GM19239 (cell line): ENCODE measurements at places on chromosomes 3 and 15.

- no peak for DNase-seq
Observed at GRCh38 chr15:40826423-40827075, 2.0 kb downstream of the PPP1R14D start.

DNA sequence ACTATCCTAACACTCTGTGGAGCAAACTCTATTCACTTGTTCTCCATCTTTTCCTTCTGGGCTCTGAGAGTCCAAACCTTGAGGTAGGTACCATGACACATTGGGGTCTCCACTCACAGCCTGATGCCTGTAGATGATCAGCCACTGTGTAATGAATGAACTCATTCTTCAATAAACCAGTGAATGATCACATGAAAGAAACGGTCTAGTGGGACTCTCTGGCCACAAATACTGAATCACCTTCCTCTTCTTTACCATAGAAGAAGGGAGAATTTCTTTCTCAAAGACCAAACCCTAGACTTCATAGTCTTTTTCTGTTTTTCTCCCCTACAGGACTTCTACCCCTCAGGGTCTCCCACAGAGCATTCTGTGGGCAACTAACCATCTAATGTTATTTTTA, 20.5 kb upstream of the ABHD2 start:
- no peak for DNase-seq

DNA sequence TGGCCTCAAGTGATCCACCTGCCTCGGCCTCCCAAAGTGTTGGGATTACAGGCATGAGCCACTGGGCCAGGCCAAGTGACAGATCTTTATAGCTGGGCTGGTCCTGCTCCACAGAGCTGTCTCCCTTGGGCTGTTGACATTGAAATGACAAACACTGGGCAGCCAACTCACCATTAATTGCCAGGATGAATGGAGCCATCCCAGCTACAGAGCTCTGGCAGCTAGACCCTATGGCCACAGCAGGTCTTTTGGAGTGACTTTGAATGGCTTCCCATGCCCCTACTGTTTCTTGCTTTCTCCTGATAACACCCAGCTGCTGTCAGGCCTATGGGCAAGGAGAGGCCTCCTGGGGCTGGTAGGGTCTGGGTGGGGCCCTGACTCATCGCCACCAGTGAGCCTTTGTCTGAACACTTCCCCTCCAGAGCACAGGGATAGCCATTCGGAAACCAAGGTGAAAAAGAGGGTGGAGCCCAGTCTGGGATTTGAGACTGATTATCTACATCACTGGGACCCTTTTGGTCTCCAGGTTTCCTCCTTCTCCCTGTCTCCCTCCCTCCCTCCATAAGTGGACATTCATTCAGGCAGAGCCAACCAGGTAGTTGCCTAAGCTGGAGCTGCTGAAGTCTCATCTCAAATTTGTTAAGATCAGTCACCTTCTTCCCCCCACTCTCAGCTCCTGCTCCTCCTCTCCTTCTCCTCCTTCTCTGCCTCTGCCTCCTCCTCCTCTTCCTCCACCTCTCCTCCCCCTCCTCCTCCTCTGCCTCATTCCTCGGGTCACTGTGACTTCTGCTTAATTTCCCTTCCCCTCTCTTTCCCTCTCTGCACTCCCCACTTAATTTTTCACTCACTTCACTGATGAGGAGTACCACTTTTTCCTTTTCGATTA, 34.0 kb downstream of the BHLHE40 start:
- no peak for DNase-seq

DNA sequence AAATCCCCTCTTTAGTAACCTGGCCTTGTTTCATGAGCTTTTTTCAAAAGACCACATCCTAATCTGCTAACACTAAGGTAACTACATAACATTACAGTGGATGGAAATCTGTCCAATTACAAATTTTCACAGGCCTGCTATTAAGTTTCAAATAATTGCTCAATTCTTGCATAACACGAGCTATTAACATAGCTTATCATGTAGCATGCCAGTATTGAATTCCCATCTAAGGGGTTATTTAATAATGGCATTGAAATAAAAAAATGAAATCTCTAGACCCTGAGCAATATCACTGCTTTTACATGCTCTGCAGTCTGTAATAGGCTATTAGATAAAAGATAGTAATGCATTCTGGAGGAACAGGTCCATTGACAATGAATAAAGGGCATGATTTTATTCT, 748.3 kb upstream of the NECTIN3 start:
- no peak for DNase-seq

GRCh38 chr15:33994005-33994615, 25.8 kb downstream of the CHRM5 start:
- no peak for DNase-seq

GRCh38 chr3:184748219-184749135, 36.6 kb upstream of the MAGEF1 start:
- no peak for DNase-seq

GRCh38 chr3:25419251-25419650, 8.8 kb upstream of the RARB start:
- no peak for DNase-seq

GRCh38 chr15:40768521-40769273, 1.1 kb upstream of the C15orf62 start:
- DNase-seq: no peak

DNA sequence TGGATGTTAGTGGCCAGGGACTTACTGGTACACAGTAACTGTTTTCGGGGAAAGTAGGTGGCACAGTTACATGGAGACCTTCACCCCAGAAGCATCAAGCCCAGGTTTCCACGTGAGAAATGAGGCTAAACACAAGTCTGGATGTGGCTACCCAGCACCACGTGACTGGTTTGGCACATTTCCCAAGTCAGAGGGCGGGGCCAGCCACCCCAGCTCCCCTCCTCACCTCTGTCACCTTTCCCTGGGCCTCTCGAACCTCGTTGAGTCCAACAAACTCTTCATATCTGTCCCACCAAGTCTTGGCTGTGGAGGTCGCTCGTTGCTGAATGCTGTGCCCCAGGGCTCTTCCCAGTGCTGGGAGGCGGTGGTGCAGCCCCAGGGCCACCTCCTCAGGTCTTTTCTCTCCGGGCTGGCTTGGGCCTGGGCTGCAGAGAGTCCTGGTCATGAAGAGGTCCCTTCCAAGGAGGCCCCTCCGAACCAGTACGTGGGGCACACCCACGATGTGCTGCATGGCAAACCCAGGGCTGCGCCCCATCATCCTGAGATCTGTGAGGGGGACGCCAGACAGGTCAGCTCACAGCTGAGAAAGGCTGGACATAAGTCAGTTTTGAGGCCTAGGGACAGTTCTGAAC, 4.8 kb upstream of the PLXNB1 start:
- DNase-seq: no peak

GRCh38 chr3:13673207-13673606, 124.3 kb downstream of the FBLN2 start:
- no peak for DNase-seq

GRCh38 chr15:101376615-101377395, 81.8 kb upstream of the SNRPA1 start:
- DNase-seq: no peak

GRCh38 chr3:56980798-56981390, 79.6 kb upstream of the SPATA12 start:
- no peak for DNase-seq

DNA sequence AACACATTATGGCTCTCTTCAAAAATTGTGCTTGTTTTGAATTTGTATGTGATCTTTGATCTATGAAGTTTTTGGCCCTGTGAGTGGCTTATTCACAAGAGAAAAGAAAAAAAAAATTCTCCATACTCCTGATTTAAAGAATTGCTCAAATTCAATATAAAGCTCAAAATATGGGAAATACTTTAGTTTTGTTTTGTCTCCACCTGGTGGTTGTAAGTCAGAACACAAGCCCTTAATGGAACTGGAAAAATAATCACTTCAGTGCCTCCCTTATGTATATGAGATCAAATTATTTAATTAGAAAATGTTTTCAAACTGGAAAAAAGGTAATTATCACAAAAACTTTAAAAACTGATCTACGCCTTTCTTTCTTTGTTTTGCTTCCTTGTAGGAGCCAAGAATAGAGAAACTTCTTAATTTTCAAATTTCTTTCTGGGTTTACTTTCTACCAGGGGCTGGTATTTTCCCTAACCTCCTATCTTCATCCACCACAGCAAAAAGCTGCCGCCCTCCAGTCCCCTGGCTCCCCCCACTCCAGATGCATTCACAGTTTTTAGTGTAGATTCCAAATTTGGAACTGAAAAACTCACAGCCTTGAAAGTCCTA, 50.6 kb downstream of the SERP1 start:
- DNase-seq: no peak

DNA sequence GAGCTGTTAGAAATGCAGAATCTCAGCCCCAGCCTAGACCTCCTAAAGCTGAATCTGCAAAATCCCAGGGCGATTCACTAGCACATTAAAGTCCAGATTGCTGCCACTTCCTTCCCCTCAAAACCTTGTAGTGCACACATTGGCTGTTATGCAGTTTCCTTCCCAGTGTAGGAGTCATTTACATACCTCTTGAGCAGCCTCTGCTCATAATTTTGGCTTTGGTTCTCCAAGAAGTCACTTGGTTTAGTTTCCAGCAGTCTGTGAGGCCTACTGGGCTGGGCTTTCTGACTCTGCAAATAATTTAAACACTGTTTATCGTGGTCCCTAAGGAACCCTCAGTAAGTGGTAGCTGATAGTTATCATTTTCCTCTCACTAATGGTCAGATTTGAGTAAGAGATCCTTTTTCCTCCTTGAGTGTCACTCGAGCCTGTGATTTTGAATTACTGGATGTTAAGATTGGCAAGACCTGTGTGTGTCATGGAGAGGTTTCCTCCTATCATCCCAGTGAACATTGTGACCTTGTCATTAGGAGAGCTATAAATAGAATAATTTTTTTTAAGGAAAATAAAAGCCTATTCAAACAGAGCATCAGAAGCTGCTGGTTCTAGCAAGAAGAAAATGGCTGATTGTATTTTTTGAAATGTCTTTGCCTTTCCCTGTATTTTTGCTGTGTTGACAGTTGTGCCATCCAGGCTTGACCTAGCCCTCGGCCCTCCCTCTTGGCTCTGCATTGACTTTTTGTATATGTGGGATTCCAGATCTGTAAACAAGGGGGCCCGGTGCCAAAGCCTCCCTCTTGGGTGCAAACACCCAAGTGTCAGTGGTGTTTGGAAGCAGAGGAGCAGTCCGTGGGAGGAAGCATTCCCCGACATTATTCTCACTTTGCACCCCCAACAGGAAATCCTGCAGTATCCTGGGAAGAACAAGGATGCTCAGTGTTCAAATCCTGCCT, 134.8 kb upstream of the ANKRD28 start:
- no peak for DNase-seq

DNA sequence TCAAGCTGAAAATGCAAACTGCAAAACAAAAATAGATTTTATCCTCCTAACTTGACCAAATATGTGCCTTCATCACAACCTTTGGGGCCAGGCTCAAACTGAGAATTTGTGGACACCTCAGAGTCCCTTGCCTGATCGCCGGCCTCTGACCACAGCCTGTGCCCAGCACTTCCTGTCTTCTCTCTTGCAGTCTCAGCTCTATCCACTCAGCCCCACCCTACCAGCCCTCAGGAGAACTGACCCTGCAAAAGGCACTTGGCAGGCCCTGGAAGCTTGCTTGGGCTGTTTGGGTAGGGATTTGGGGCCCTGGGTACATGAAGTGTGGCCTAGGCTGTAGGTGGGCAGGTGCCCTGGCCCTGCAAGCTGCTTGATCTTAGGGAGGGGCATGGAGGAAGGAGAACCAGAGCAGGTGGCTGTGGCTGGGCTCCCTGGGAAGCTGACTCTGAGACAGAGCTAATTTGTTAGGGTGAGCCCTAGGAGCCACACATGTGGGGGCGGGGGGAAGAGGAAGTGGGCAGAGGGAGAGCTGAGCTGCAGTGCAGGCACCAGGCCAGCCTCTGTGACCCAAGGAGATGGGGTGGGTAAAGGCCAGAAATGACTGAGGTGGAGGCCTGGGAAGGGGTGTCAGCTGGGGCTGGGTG, 8.6 kb downstream of the CLEC3B start:
- no peak for DNase-seq

DNA sequence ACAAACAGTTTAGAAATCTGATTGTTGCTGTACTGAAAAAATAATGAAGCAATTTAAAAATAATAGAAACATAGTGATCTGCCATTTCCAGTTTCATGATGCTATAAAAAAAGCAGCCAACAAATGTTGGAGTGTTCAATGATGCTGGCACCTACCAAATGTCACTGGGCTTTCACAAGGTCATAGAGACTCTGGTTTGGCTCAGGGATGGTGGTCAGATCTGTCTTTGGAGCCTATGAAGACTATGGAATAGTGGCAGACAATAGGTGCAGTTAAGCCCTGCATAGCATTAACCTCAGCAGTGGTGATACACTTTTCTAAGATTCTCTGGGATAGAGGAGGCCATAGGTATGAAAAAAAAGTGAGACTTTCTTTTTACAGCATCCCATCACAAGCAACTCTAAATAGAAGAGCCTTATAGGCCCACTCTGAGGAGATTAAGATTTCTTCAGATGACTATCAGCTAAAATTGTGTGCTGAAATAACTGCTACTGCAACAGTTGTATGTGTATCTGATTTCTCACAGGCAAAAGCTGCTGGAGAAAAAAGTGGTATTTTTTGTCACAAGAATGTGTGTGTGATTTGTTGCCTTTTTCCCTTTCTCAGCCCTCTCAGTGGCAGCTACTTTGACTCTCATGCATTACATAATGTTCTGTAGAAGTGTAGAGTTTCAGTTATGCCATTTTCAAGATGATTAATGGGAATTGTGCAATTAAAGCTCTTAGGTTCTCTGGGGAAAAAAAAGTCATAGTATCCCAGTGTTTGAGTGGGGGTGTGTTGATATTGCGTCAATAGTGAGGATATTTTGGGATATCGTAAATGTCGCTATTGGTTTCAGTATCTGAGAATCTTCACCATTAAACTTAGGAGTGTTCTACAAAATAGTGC, 137.4 kb downstream of the MBNL1 start:
- DNase-seq: no peak
